ENCODE measurements at places on chromosomes 3 and 15.

DNA sequence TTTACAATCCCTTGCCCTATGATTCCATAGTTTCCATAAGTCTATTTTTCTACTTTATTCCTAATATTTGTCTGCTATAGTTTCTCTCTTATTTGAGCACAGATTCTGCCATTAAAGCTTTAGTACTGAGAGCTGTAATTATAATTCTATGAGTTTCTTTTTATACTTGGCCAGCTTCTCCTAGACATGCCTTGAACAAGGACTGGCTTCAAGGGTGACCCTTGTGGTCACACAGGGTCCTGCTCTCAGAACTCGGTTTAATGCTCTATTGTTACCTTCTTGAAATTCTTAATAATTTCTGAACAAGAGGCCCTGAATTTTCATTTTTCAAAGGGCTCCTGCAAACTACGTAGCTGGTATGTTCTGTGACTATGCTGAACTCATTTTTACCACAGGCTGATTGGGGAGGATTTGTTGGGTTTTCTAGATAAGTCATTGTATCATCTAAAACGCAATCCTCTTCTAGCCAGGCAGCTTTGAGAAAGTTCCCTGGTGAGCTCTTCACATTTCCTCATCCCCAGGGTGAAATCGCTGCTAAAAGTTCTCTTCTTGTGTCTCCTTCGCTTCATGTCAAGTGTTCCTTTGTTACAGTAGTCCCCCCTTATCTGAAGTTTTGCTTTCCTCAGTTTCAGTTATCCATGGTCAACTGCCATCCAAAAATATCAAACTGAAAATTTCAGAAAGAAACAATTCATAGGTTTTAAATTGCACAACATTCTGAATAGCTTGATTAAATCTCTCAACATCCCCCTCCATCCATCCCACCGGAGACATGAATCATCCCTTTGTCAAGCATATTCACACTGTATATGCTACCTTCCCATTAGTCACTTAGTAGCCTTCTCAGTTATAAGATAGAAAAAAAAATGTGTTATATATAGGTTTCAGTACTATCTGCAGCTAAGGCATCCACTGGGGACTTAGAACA is 12.6 kb upstream of the PLCL2 start:
- no peak for DNase-seq

DNA sequence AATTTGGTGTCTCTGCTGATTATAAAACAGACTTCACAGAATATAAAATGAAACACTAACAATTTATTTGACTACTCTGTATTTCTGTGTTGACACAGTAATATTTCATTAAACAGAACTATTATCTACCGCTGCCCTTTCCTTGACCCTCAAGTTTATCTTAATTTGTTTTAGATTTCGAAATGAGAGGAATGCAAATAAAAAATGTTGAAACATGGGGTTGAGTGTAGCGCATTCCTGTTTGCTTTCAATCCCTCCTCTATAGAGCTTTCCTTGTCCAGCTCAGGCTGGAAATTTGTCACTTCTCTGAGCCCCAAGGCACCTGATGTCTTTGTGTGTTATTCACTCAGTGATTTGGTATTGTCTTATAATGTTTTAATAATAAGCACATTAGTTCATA is 550.2 kb downstream of the ZBBX start:
- DNase-seq = no peak

- DNase-seq = no peak
Measured at GRCh38 chr3:186220365-186220764, 111.5 kb upstream of the ETV5 start.

DNA sequence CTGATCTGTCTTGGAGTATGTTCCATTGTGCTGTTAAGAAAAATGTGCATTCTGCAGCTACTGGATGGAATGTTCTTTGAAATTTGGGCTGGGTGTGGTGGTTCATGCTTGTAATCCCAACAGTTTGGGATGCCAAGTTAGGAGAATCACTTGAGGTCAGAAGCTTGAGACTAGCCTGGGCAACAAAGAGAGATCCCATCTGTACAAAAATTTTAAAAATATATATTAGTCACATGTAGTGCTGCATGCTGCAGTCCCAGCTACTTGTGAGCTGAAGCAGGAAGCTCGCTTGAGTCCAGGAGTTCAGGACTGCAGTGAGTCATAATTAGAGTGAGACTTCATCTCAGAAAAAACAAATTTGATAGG is 62.8 kb upstream of the PLSCR4 start:
- DNase-seq = no peak

- no peak for DNase-seq
Measured at GRCh38 chr3:160312014-160312624, 86.9 kb downstream of the C3orf80 start.

DNA sequence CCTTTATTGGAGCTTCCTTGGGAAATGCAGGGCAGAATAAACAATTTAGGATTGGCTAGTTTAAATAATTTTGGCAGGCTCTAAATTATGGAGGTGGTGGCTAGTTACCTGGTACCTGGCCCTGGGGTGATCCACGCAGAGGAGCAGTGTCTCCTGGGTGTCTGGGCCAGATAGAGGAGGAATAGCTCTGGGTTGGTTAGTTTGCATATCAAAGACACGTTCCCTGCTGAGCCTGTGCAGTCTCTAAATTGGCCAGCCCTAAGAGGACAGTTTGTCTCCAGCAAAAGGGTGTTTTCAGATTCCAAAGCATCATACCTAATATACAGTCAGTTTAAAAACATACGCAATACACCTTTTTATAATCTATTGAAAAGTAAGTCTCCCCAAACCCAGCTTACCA is 333.3 kb upstream of the TPM1 start:
- no peak for DNase-seq

DNA sequence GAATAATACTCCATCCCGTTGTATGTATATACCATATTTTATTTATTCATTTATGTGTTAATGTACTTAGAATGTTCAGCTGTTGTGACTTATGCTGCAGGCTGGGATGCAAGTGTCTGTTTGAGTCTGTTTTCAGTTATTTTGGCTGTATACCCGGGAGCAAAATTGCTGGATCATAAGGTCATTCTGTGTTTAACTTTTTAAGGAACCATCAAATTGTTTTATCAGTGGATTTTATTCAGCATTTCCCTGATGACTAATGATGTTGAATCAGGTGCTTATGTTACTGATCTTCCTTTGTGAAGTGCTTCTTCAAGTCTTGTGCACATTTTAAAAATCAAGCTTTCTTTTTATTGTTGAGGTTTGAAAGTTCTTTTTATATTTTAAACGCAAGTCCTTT is 118.1 kb downstream of the SLC25A26 start:
- no peak for DNase-seq

GRCh38 chr15:51030649-51031316 is 63.9 kb downstream of the TNFAIP8L3 start:
- no peak for DNase-seq

GRCh38 chr3:112187300-112187699 is 54.3 kb upstream of the GCSAM start:
- DNase-seq = no peak

GRCh38 chr15:76860201-76860600 is 44.9 kb downstream of the SCAPER start:
- DNase-seq = no peak

DNA sequence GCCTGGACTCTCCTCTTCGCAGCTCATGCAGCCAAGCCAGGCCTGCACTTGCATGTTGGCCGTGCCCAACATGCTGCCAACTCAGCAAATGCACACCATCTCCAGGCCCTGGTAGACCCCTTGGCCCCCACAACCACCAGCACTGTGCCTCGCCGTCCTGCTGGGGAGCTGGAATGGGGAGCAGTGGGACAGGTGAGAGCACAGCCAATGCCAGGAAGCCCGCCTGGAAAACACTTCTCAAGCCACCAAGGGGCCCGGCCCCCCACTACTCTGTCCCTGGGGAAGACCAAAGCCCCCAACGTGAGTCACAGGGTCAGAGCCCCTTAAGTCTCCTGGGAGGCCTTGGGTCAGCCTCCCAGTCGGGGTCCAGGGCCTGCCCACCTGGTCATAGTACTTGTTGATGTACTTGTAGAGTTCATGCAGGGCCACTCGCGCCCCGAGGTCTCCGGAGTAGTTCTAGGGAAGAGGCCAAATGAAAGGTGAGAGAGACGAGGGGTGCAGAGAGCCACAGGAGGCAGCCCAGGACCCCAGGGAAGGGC is 24.5 kb downstream of the PLXNB1 start:
- DNase-seq = no peak

DNA sequence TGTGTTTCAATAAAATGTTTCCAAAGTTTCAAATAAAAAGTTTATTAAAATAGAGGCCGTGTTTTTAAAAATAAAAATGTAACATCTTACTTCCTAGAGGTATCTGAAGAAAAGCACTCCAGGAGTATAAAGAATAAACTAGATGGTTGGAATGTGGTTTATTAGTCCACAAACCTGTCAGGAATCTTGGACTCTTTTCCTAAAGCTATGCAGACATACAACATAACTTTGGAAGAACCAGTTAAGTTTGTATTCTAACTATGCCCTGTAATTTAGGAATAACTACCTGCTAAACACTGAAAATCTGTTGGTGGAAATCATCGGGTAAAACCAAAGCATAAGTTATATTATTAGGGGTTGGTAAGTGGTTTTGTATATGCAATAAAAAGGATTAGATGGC is 51.6 kb downstream of the PPARG start:
- DNase-seq = no peak

DNA sequence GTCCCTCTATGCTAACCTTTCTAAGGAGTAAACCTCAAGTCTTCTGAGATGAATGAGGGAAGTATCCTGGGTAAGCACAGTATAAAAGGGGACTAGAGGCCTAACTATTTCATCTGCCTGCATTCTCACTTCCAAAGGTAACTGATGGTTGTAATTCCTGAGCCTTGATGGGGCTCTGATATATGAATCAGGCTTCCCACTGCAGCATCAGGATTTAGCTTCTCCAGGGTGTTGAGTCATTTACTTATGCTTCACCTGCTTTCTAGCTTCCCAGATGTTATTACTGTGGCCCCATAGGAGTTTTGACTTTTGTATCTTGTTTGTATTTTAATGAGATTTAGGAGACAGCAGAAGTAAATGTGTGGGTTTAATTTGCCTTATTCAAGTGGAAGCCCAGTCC is 207.3 kb upstream of the EIF1B start:
- DNase-seq = no peak

GRCh38 chr15:41865490-41866055 is 26.9 kb downstream of the PLA2G4B start:
- no peak for DNase-seq
